ENCODE measurements at places on chromosomes 16 and 17.

- DNase-seq, result no peak
Measured at GRCh38 chr17:67258821-67259468, 13.9 kb upstream of the HELZ start.

- DNase-seq, result no peak
Measured at GRCh38 chr17:55086635-55087058, 118.1 kb downstream of the STXBP4 start.

- no peak for DNase-seq
Measured at GRCh38 chr16:49473131-49473530, 99.5 kb downstream of the C16orf78 start.

- peak; percentile 33 for DNase-seq
Measured at GRCh38 chr16:10817963-10818941, at the start of gene TVP23A. Gene TVP23A (minus strand): TSS chr16:10818794. CDS start chr16:10818493, 301 bp downstream.

DNA sequence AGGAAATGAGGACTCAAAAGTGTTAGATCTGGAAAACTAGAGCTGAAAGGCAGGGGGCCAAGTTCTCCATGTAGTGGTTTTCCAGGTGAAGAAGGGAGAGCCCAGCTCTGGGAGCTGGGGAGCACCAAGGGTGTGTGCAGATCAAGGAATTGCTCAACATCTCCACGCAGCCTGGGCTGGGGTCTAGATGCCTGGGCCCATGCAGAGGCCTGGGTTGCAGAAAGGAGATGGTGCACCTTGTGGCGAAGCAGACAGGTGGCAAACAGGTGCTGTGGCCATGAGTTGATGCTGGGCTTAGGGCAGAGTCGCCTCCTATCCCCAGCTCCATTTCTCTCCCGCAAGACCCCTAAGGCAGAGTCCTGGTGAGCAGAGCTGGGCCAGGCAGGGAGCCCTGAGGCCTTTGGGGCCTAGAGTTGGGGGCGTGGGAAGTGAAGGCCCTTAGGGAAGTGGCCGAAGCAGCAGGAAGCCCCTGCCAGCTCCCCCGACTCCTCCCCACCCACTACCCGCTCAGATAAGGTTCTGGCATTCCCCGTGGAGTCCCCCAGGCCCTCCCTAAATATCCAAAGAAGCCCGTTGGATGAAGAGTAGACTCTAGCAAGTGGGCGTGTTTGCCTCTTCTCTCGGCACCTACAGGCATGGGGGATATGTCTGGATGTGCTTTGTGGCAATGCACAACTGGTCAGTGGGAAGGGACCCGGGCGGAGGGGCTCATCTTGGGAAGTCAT, 777 bp downstream of the FOXN1 start:
- no peak for DNase-seq

GRCh38 chr17:68424861-68425260, 32.4 kb downstream of the WIPI1 start:
- DNase-seq, result no peak

DNA sequence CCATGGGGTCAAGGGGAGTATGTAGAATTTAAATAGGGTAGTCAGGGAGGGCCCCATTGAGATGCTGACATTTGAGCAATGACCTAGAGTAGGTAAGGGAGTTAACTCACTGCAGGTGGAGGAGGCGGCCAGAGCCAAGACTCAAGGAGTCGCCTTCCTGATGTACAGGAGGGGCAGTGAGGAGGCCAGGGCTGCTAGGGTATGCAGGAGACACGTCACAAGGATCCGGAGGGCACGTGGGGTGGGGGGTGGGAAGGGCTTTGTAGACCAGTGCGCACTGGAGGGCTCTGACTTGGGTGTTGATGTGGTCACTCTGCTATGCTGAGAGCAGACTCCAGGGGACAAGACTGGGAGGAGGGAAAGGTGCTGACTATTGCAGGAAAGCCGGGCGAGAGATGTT, 37.5 kb downstream of the SPECC1 start:
- DNase-seq, result no peak

- DNase-seq, result no peak
Measured at GRCh38 chr17:34482730-34483129, 96.7 kb upstream of the TMEM132E start.

- no peak for DNase-seq
Measured at GRCh38 chr17:81885869-81886548, 5.4 kb downstream of the ALYREF start.

GRCh38 chr16:11175787-11176341, 80.1 kb downstream of the SOCS1 start:
- no peak for DNase-seq

DNA sequence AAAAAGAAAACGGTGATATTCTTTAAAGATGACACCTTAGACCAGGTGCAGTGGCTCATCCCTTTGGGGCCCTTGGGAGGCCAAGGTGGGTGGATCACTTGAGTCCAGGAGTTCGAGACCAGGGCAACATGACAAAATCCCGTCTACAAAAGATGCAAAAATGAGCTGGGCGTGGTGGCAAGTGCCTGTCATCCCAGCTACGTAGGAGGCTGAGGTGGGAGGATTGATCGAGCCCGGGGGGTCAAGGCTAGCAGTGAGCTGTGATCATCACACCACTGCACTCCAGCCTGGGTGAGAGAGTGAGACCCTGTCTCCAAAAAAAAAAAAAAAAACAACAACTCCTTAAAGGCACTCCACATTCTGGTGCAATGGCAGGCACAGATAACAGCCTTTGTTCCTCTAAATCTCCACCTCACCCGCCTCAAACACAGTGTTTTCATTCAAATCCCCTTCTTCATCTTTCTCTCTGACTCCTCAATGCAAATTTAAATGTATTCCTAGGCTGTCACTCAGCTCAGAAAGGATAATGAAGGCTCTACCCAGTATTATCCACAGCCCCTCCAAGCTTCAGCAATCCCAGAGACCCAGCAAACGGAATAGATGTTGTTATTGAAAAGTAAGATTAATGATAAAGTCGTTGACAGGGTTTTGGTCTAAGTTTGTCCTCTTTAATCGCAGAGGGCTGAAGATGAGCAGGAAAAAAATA, 56.2 kb upstream of the CACNG5 start:
- no peak for DNase-seq

DNA sequence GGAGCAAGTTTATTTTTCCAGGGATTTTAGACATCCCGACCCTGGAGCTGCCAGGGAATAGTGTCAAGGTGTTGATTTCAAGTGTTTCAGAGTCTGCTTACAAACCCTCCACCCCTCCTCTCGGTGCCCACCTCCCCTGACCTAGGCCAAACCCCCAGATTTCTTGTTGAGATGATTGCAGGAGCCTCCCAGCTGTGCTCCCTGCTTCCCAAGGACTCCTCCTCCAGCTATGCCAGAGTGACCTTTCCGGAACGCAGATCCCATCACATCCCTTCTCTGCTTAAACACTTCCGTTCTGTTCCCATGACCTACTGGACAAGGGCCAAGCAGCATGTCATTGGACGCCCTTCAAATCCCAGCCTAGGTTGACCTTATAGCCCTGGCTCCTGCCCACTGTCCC, 23.7 kb upstream of the CDH1 start:
- DNase-seq, result no peak

DNA sequence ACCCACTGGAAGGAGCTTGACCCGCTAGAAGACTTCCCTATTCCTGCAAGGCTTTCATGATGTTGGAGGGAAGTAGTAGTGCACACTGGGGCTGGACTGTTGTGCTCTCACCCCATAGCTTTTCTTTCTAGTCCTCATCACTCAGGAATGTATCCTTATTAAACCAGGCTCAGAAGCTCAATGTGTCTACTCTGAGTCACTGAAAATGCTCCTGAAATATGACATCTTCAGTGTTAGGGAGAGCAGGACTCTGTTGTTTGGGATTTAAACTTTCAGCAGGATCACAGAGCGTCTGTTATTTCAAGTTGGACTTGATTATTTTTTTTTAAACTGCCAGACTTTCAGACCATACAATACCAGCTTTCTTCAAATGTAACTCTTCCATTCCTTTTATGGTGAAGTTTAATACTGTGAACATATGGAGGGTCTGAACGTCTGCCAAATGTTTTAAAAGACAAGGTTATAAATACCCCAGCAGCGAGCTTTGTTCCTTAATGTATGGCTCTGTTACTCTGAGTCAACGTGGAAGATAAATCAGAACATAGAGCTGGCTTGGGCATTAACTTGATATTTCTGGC, 257.5 kb downstream of the CDH11 start:
- peak; percentile 67 for DNase-seq

DNA sequence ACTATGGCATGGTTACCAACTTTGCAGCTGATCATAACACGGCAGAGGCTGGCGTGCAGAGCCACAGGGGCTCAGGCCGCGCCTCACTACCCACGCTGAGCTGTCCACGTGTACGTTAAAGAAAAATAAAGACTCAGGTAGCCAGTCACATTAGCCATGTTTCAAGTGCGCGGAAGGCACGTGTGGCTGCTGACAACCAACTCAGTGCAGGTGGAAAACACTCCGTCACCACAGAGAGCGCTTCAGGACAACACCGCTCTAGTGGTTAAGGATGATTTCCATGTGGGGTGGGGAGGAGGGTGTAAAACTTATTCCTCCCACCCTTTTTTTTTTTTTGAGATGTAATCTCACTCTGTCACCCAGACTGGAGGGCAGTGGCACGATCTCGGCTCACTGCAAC, 33.8 kb downstream of the ZCCHC14 start:
- DNase-seq, result no peak

GRCh38 chr16:495127-495748, 32.3 kb upstream of the CAPN15 start:
- DNase-seq, result peak; percentile 54

DNA sequence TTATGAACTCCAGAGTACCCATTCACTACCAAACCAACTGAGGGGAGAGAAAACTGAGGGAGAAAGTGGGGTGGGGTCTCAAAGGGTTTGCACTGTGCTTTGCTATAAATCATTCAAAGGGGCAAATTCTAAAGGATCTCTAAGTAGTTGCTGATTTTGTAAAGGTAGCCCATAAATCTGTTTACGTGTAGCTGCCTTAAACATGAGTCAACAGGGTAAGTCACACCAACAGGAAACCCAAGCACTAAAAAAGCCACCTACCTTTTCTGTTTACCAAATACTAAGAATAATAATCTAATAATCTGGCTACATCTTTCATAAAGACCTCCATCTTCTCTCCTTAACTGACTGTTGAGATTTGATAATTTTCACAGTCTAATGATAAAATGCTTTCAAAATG, 8.4 kb upstream of the HSBP1 start:
- no peak for DNase-seq
